ENCODE measurements at places on chromosomes 2 and 18.

DNA sequence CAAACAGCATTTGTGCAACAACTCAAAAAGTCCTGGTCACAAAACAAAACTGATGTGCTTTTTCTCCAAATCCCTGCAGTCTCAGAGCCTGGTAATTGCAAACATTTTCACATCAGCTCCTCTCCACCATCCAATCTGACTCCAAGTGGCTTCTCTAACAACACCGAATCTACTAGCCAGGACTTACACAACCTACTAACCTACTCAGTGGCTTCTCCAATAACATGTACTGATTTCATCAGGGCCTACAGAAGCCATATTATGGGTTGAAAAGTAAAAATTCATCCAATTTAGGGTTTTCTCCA is 104.3 kb downstream of the COLEC12 start:
- no peak for DNase-seq

GRCh38 chr2:96957244-96957643 is 29.1 kb downstream of the FAM178B start:
- no peak for DNase-seq

- no peak for DNase-seq
Measured at GRCh38 chr18:14940735-14941134, 192.8 kb downstream of the ANKRD30B start.

- no peak for DNase-seq
Measured at GRCh38 chr2:58553937-58554336, 312.8 kb upstream of the FANCL start.

DNA sequence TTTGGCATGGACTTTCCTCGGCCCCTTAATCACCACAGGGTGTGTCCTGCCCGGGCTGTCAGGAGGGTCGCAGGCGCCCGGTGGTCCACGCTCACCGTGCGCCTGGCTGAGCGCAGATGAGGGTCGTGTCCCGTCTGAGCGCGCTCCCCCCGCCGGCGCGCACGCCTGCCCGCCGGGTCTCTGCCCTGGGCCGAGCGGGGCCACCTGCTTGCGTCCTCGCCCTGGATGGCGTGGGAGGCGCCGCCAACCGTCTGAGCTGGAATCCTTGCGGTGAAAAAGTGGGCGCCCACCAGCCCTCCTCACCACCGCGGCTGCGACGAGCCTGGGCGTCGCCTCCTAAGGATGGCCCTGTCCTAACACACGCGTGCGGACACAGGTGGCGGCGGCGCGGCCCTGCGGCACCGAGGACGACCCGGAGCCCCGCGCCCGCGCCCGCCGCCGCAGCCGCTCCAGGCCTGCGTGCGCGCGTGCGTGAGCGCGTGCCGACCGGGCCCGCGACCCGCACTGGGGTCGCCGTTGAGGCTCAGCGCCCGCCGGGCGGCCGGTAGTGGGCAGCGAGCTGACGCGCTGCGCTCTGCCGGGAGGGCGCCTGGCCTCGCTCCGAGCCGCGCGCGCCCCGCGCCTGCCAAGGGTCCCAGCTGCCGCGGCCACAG is 126.6 kb downstream of the ARHGEF4 start:
- DNase-seq = no peak

GRCh38 chr18:73551211-73551610 is 596.4 kb downstream of the FBXO15 start:
- no peak for DNase-seq

- DNase-seq = no peak
Measured at GRCh38 chr2:109021895-109022300, 32.9 kb upstream of the EDAR start.

DNA sequence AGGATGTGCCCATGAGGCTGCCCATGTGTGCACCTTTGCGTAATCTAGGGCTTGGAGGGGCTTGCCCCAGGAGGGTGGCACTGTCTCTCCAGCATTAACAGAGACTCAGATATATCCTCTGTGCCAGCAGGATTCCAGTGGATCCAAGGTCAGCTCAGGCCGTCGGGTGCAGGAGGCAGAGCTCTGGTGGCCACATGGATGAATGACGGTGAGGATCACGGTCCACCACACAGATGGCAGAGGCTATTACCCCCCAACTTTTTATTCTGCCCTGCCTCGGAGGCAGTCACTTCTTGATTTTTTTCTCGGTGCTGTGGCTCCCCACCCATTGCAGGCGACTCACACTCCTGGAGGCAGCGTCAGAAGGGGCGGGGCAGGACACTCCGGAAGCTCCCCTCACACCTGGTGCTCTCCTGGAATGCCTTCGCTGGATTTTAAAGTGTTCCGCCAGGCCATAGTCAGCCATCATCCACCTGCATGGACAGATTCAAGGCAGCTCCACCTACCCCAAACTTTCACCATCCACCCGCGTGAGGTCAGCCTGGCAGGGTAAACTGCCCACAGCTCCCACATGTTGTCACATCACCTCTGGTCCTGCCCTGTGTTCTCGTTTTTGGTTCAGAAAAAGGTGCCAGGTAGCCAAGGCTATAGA is 602.9 kb upstream of the RAB6C start:
- no peak for DNase-seq

DNA sequence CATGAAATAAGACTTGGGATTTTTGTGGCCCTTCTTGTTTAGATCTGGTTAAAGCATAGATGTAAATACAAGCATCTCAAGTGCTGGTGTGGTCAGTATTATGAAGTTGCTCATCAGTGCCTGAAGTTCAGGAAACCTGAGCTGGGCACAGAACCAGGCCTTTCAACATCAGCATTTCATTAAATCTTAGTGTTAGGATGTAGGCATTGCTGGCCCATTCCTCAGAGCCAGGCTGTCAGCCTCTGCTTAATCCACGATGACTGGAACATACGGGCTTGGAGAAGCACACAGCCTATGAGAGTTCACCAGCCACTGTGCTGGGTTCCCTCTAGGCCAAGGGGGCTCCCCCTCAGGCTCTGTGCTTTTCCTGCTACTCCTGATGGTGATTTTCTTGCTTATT is 270.2 kb downstream of the EN1 start:
- no peak for DNase-seq

DNA sequence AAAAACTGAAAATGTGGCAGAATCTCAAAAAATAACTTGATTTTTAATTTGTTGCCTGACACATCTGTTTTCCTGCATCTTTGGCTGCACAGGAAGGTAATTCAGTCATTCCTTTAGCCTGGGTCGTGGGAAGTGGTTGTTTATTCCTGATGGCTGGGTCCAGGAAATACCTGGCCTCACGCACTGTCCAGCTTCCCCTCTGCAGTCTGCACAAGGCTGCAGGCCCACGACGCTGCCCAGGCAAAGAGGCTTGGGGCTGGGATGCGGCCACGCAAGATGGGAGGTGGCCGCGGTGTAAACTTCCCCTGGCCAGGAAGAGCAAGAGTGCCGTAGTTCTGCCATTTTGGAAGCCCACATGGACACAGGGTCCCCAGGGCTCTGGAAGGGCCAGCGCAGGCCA is 28.2 kb downstream of the TSHZ1 start:
- DNase-seq = no peak

DNA sequence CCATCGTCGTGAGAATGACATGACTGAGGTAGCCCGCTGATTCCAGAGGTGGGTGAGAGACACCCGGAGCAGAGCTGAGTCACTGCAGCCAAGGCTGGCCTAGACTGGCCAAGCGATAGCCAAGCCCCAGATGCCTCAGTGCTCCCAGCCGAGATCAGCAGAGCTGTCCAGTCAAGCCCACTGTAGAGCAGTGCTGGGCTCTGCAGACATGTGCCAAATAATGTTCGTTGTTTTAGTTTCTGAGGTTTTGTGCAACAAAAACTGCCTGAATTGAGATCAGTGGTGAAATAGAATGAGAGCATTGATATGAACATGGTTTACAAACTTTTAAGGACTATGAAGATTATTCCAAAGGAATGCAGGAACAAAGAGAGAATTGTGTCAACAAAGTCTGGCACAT is 42.1 kb downstream of the INSIG2 start:
- DNase-seq = no peak

GRCh38 chr2:18907508-18907907 is 318.1 kb upstream of the NT5C1B start:
- DNase-seq = no peak

DNA sequence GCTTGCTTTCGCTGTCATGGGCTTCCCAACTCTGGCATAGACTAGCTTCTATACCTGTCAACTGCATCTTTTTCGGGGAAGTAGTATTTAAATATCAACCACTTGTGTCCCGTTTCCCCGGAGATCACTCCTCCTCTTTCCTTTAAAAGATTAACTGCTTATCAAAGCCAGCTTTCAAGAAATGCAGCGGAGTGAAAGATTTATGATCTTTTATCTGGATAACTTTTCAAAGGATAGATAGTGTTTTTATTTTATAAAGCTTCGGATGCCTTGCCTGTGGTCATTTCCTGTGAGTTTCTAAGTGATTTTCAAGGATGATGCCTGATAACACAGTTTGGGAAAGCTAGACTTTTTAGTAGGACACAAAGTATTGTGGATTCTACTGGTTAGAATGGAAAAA is 2.9 kb upstream of the IGFBP5 start:
- DNase-seq = no peak

DNA sequence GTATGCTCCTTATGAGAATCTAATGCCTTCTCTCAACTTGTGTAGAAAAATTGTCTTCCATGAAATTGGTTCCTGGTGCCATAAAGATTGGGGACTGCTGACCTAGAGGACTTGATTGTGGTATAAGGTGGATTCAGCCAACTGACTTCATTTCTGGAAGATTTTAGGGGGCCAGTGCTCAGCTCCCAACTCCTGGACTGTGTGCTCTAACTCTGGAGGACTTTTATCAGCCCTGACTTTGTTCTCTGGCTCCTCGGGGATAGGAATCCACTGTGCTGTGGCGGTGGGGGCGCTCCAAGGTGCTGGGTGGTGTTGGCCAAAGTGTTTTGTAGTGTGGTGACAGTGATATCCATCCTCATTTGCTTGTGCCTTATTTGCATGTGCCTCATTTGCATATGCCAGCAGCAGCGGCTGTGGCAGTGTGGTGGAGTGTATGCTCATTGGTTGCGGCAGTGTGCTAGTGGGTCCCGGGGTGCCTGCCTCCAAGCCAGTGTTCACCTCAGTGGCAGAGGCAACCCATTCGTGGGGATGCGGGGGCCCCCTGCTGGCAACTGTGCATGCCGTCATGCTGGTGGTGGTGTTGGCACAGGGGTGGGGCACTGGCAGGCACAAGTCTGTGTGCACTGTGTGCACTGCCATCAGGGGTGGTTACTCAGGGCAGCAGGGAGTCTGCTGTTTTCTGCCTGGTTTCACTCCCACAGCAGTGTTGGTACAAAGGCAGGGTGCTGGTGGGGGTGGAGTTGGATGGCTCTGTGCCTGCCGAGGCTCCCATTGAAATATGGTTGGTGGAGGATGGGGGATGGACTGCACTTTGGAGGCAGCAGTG is 19.6 kb downstream of the EHBP1 start:
- peak; percentile 49 for DNase-seq

GRCh38 chr2:180564051-180564450 is 416.4 kb upstream of the UBE2E3 start:
- no peak for DNase-seq

DNA sequence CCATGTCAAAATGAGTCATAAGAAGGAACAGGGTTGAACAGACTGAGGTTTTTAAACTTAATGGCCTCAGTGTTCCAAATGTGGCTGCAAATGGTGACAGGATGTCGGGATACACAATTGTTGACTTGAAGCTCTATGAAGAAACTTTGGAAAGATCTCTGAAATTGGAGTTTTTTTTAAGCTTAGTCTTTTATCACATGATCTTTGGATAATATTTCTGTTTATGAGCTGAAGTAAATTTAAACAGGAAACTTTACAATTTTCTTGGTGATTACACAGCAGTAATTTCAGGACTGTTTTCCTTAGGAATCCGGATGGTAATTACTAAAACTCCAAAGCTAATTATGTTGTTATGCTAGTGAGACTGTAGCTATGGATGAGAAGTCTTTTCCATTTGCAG is 199.1 kb upstream of the NRXN1 start:
- DNase-seq = no peak

DNA sequence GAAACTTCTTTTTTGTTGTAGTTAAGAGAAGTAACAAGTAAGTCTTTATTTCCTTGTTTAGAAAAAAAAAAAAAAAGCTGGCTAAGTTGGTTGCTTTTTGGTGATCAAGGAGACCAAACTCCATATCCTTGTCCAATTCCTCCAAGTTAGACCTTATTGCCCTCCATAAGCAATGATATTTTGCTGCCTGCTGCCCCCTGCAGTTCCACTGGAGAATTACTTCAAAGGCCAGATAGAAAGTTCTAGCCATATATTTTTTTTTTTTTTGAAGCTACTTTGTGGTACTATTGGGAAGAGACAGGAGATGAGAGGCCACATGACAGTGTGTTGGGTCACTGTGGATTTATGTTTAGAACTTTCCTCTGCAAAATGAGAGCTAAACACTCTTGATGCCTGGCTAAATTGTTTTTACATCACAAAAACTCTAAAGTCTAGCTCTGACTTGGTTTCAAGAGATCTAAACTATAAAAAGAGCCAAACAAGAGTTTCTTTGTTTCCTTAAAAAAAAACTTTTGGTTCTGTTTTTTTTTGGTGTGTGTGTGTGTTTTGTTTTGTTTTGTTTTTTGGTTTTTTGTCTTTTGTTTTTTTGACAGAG is 80.7 kb upstream of the RASGRP3 start:
- no peak for DNase-seq

DNA sequence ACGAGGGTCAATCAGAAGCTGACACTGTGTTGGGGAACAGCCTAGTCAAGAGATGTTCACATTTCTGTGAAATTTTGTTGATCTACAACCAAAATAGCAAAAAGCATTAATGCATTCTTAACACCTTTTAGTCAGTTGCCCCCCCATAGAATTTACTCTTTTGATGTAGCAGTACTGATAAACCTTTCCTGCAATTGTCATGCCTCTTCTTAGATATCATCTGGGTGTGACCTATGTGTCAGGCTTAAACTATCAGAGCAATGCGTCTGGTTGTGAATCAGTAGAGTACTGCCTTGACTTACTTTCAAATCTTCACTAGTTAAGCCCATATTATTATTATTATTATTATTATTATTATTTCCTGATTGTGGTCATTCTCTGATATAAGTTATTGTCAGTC is 61.9 kb downstream of the GREB1L start:
- no peak for DNase-seq

DNA sequence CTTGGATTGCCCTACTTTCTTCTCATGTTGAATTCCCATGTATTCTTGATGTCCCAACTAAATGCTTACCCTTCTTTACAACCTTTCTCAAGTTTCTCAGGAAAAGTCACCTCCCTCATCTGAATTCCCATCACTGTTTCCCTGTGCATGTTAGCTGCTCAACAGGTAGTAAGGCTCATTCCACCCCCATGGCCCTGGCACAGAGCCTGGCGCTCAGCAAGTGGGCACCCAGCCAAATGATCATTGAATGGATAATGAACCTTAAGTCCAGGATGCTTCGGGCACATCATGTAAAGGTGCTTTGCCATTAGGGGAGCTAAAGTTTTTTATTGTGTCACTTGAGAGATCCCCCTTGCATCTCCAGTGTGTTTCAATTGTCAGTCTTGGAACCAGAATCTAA is 124.0 kb downstream of the PKP4 start:
- DNase-seq = no peak

Measured in hippocampal formation (tissue), 2 donors.